ENCODE measurements at places on chromosomes 1 and 21.

DNA sequence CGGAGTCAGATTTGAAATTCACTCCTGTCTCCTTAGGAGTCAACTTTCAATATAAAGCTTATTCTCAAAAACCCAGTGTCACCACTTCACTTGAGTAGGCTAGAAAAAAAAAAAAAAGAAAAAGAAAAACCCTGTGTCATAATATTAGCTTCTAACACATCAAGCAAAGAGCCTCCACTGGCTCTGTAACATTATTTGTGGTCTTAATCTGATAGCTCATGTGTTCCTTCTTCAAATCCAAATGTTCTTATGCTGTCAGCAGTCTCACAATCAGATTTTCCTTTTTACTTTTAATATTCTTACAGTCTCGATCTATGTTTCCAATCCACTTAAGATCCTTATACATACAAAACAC is 26.1 kb upstream of the PSMG1 start:
- no peak for DNase-seq

- DNase-seq, result no peak
Observed at GRCh38 chr1:231039161-231040018, 664 bp downstream of the FAM89A start.

DNA sequence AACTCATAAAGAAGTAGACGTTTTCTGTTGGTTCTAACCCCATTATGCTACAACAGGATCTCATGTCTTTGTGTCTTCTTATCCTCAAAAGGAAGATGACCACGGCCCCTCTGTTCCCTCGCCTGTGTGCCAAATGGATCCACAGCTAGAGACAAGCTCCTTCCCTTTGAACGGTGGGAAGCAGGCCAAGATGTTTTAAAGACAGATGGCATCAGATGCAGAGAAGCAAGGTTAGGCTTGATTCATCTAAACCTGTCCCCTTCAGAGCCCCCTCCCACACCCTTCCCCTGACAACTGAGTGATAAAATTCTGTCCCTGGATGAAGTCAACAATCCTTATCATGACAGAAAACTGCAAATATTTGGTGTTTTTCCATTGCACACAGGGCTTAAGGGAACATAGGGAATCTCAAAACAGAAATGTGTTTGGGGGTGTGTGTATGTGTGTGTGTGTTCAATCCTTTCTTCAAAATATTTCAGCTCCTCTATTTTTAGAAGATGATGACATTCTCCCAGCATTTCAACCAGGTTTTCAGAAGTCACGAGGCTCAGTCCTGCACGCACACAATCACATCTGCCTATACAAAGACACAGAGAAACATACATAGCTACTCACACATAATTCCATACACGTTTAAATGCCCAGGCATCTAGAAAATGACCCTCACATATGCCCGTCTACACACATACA is 27.8 kb upstream of the FMOD start:
- DNase-seq, result no peak

DNA sequence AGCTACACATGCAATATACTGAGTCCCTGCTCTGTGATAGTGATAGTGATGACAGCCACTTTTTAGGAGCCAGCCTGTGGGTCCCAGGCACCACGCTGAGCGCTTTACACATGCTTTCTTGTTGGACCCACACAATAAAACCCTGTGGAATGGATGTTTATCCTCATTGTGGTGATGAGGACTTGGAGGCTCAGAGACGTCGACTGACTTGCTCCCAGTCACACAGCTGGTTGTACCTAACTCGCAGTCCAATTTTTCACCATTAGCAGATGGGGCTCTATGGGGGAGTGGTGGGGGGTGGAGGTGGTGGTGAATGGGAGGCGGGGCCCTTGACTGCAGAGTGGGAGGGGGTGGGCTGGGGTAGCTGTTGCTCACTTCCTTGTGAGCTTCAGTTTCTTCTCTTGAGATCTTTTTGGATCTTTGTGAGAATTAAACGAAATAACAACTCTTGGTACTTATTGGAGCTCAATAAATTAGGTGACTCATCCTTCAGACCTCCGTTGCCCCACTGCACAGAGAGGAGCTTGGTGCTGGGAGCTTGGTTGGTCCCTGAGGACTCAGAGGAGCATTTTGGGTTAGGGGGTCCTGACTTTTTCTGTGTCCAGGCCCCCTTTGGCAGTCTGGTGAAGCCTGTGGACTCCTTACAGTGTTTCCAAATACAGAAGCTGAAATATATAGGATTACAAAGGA is 61.8 kb upstream of the CD1D start:
- DNase-seq, result no peak

DNA sequence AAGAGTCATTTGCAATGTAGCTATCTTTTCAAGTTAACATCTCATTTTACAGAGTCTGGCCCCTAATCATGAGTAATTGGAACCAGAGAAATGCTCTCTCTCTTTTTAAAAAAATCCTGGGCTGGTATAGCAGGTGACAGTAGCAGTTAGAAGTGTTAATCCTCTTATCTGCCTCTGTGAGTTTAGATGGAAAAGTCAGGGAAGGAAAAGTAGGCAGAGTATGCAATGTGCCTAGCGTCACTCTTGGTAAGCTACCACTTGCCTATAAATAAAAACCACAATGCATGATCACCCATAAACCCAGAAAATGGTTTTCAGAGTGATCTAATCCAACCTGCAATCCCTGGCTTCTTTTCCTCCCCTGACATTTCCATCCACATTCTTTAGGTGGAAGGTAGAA is 43.2 kb downstream of the UTP25 start:
- no peak for DNase-seq

DNA sequence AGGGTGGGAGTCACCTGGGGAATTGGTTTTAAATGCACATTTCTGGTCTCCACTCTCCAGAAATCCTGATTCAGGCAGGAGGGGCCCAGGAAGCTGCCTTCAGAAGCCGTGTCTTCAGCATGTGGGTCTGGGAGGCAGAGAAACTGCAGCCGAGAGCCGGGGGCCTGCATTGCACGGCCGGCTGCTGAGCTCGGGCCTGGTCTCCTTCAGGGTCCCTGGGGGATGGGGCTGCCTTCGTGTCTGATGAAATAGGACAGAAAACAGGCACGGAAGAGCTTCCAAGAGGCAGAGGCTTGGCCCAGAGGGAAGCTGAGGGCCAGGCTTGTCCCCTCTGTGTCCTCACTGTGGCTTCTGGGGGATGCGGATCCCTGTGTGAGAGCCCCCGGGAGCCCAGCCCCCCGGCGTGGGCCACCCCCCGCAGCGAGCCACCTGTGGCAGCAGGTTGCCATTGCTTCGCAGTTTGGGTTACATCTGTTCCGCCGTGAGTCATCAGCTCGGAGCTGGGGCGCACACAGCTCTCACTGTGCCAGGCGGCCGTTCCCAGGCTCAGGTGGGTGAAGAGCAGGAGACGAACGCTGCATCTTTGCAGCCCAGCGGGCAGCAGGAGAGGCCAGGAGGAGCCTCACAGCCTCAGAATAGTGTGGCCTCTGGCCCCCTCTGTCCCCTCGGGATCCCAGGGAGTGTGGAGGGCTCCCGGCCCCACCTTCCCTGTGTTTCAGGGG is 72.4 kb downstream of the AJAP1 start:
- no peak for DNase-seq

DNA sequence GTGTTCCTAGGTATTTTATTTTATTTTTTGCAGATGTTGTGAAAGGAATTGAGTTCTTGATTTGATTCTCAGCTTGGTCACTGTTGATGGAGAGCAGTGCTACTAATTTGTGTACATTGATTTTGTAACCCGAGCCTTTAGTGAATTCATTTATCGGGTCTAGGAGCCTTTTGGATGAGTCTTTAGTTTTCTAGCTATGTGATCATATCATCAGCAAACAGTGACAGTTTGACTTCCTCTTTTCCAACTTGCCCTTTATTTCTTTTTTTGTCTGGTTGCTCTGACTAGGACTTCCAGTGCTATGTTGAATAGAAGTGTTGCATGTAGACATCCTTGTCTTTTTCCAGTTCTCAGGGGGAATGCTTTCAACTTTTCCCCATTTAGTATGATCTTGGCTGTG is 138.9 kb downstream of the LHX8 start:
- DNase-seq, result no peak

DNA sequence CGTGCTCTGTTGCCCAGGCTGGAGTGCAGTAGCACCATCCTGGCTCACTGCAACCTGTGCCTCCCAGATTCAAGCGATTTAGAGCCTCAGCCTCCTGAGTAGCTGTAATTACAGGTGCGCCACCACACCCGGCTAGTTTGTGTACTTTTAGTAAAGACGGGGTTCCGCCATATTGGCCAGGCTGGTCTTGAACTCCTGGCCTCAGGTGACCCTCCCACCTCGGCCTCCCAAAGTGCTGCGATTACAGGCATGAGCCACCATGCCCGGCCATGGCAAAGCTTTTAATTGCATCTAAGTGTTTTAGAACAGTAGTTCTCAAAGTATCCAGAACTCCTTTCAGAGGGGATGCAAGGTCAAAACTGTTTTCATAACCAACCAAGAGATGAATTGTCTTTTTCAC is 25.1 kb upstream of the IFNGR2 start:
- no peak for DNase-seq

DNA sequence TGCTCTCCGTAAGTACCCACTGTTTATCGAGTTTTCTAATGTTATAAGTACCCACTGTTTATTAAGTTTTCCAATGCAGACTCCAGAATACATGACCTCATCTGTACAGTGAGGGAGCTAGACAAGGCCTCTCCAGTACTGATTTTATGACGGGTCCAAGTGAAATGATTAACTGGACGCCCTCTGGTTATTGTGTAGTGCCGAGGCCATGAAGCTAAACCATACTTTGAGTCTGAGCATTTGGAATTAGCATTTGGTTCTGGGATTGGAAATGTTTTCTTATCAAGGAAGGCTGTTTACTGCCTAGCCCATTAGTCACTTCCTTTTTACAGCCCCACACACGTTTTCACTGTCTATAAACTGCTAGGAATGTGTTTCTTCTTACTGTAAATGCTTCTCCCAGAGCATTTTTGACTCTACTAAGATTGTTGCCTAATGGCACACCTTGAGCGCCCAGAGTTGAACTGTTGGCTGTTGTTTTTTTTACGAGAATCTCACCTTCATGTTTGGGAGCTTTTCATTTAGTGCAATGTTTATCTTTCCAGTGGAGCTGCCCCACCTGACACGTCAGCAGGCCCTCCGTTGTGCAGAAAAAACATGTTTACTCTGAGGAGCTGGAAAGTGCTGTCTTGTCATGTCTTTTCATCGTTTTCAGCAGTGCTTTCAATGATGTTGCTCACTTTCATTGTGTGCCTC is 26.9 kb downstream of the SPATA46 start:
- no peak for DNase-seq

- no peak for DNase-seq
Observed at GRCh38 chr1:78096976-78097375, 51.2 kb downstream of the GIPC2 start.
